Fibroblast of skin of back (primary cell): ENCODE measurements at places on chromosomes 2 and 18.

- peak; percentile 36 for DNase-seq
Observed at GRCh38 chr2:55922291-55922907, 1.2 kb downstream of the EFEMP1 start.

GRCh38 chr2:105129722-105130232 lies 91.9 kb downstream of the MRPS9 start:
- DNase-seq = no peak

DNA sequence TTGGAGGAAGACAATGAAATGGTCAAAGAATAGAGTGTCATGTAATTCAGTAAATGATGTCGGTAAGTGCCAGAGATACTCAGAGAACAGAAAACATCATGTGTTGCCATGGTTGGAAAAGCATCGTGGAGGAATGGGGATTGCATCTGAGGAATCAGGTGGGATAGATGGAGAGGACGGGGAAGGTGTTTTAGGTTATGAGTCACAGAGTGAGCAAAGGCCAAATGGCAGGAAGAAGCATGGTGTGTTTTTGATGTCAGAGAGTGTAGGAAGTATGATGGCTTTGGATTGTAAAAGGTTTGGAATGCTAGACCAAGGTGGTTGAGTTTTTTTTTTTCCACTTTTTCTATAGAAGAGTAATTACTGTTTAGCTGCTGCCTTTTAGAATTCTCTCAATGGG lies 27.5 kb upstream of the CD28 start:
- no peak for DNase-seq

DNA sequence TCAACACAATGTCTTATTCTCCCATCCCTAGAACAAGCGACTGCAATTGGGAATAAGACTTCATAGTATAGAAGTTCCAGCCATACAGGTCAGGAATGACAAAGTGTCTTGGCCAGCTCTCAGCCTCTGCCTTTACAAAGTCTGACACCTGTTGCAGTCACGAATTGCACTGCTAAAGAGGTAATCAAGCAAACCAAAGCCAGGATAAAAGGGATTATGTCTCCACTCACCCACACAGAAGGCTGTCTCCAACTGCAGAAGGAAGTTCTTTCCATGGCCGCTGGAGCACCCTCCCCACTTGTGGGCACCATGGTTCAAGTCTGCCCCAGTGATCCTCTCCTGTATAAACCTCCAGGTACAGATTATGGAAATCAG lies 114.8 kb upstream of the PKDCC start:
- DNase-seq = no peak

GRCh38 chr18:27604583-27604982 lies 419.5 kb upstream of the CHST9 start:
- DNase-seq = peak; percentile 29

DNA sequence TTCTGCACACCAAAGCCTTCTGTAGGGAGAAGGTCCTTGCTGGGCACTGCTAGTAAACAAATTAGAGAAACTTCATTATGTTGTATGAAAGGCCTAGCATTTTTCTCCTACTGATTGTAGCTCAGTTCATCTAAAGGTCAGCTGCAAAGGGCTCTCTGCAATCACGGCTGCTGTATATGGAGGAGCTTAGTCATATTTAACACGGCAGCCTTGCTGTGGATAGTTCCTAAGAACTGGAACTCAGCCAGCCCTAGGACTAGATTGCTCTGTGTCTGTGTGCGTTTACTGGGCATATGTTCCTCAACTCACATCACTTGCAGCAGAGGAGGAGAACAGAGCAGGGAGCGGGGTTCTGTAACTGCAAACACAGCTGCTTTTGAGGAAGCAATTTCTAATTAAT lies 1103.9 kb upstream of the KLHL29 start:
- peak; percentile 51 for DNase-seq

GRCh38 chr2:173511942-173512341 lies 157.3 kb downstream of the CDCA7 start:
- no peak for DNase-seq
